ENCODE measurements at places on chromosomes 6 and 20. TPM values are rescaled to one million over a fixed set of nuclear protein-coding genes. Genes with fewer than 3 reads are reported as not detected.

Gene SNAP91
- 48.4 TPM for total RNA-seq

- ATAC-seq = peak; percentile 47
These were observed 99.3 kb downstream of the PRND start for GRCh38 chr20:4820806-4821518.

Gene NMBR
- total RNA-seq = 0.68 TPM

Gene C20orf202
- not detected for total RNA-seq

- ATAC-seq = no peak
These were observed 108.0 kb upstream of the C6orf118 start for GRCh38 chr6:165417278-165417865.

- ATAC-seq = no peak
These were observed 58.0 kb upstream of the CCDC167 start for GRCh38 chr6:37557645-37558114.

Gene SLC4A11
- total RNA-seq = 0.81 TPM

GRCh38 chr6:43186706-43187105, 4.7 kb downstream of the CUL9 start:
- ATAC-seq = no peak

DNA sequence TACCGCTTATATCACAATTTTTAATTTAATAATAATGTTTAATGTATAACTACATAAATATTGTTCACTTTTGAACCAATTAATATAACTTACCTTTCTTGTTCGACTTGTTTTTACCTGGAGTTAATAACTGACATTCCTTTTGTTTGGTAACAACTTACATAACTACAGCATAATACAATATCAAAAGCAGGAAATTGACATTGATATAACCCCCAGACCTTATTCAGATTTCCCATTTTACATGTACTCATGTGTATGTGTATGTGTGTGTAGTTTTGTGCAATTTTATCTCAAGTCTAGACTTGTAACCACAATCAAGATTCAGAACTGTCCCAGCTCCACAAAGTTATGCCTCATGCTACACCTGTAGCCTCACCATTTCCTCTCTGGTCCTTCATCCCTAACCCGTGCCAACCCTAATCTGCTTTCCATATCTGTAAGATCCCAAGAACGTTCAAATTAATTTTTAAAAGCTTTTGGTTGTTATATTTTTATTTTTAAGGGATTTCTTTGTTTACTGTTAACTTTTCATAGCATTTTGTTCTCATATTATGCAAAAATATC, 190.6 kb downstream of the MANEA start:
- no peak for ATAC-seq

GRCh38 chr6:102798636-102799035, 1405.1 kb downstream of the GRIK2 start:
- ATAC-seq = no peak

GRCh38 chr20:59160389-59161115, 3.1 kb upstream of the ZNF831 start:
- ATAC-seq = no peak

Data from motor neuron (in vitro differentiated cells).